ENCODE measurements at places on chromosomes 4 and X.
A peak's percentile ranks its signal among the peaks of the same experiment; 100 is the strongest.

DNA sequence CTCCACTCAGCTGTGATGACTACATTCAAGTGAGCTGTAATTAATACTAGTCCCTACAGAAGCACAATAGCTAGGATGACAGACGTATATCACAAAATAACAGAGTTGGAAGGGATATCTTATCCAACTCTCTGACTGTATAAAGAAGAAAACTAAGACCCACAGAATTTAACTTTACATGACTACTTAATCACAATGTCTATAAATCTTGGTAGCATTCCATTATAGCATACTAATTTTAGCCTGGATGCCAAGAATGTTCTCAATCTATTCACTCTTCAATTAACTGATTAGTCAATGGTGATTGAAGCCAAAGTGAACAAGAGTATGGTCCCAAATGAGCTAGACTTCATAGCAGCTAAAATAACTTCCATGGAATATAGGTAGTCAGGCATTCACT lies 31.2 kb downstream of the RPS6KA6 start:
- DNase-seq, result no peak

GRCh38 chrX:41121766-41122165 lies 36.5 kb downstream of the USP9X start:
- no peak for DNase-seq

GRCh38 chr4:168685136-168685809 lies 188.4 kb downstream of the PALLD start:
- no peak for DNase-seq

- DNase-seq, result no peak
Measured at GRCh38 chr4:18198653-18199052, 177.1 kb upstream of the LCORL start.

DNA sequence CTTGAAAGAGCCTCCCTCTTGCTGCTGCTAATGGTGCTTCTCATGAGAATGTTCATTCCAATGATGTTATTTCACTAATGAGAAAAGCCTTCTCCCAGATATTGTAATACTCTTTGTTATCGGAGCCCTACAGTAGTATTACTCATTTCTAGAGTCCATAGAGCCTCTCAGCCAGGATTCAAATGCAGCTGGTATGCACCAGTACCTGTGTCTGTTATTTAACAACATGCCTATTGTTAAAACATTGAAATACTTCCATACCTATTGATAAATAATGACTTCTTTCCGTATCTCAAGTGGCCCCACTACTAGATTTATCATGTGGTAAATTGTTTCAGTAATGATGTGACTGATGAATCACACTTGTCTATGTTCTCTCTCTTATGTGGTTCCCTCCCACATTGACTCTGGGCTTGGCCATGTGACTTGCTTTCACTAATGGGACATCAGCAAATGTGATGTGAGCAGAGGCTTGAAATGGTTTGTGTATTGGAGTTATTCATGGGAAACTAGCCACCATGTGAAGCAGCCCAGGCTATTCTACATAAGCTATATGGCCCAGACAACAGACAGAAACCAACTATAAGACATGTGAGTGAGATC lies 207.6 kb downstream of the THOC2 start:
- DNase-seq, result no peak

DNA sequence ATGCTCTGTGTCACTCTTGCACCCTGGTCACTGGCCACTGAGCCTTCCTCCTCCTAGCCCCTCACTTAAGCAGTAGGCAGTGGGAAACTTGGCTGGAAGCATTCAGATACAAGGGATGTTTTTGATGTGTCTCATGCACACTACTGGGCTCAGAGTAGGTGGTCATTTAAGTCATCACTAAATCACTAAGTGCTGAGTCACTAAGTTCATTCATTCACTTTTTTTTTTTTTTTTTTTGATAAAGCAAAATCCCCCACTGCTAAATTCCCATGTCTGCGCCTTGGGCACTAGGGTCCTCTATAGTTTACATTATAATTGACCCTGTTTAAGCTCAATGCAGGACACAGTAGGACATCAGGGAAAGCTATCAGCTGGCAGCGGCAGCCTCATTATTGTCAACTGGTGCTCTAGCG lies 182.4 kb upstream of the MBNL3 start:
- no peak for DNase-seq

DNA sequence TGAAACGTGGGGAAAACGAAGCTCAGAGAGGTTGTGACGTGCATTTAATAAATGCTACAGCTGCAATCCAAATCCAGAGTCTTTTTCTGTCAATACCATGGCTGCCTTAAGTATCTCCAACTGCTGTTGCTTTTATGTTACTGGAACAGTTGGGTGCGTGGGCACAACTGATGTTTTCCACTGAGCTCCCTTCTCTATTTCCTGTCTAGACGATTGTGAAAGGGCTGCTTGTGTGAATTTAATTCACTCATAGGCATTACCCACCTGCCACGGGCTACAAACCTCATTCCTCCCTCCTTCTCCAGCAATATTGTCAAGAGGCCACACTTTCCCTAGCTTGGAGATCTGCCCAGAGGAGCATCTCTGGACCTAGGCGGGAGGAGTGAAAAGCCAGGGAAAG lies 526.0 kb downstream of the MID1IP1 start:
- DNase-seq, result no peak

DNA sequence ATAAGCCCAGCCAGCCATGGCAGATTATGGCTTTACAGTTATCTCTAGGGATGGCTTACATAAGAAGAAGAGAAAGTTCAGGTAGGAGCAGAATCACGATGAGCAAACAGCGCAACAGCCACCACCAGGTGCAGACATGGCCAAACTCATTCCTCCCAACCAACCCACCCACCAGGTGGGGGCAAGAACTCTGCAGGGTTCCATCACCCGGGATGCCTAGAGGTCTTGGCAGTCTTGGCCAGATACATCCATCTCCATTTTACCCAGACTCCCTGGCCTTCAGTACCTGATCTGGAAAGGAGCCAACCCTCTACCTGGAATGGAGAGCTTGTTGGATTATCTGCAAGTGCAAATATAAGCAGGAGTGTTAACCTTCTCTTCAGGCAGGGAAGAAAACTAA lies 7.5 kb downstream of the TSC22D3 start:
- DNase-seq, result no peak

- DNase-seq, result no peak
Measured at GRCh38 chrX:47221756-47222155, 3.3 kb downstream of the CDK16 start.

DNA sequence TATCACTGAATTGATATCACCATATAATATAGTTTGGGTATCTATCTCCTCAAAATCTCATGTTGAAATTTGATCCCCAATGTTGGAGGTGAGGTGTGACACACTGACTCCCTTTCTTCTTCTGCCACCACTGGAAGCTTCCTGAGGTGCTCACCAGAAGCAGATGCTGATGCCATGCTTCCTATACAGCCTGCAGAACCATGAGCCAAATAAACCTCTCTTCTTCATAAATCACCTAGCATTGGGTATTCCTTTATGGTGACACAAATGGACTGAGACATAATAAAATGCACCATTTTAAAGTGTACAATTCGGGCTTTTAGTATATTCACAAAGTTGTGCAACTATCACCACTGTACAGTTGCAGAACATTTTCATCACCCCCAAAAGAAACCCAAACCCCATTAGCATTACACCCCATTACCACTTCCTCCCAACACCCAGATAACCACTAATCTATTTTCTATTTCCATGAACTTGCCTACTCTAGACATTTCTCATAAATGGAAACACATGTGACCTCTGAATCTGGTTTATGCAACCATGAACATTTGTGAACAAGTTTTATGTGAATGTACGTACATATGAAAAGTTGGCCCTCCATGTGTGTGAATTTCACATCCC lies 148.9 kb downstream of the OPHN1 start:
- no peak for DNase-seq

GRCh38 chr4:168550064-168550766 lies 53.4 kb downstream of the PALLD start:
- no peak for DNase-seq

- no peak for DNase-seq
Measured at GRCh38 chr4:138158746-138159297, 83.3 kb downstream of the SLC7A11 start.

DNA sequence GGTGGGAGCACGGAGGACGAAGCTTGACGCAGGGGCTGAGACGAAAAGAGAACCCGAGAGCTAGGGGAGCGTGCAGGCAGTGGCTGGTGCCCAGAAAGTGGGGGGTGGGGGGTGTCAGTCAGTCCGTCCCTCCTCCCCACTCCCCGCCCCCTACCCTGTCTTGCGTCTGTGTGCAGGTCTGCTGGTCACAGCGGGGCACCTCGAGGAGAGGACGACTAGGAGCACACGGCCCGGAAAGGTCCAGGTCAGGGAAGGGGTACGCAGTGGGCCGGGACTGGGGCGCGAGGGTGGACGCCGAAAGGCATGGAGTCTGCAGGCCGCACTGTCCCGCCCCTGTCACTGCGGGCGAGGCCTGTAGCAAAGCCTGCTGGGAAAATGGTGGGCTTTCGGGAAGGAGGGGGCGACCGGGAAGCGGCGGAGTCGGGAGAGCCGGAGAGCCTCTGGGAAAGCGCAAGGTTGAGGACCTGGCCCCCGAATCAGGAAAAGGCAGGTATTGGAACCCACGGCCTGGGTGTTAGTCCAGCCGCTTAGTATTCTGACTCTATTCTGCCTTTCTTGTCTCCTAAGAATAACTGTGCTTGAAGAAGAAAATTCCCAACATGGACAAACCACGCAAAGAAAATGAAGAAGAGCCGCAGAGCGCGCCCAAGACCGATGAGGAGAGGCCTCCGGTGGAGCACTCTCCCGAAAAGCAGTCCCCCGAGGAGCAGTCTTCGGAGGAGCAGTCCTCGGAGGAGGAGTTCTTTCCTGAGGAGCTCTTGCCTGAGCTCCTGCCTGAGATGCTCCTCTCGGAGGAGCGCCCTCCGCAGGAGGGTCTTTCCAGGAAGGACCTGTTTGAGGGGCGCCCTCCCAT lies 769 bp downstream of the TCEAL1 start:
- no peak for DNase-seq

DNA sequence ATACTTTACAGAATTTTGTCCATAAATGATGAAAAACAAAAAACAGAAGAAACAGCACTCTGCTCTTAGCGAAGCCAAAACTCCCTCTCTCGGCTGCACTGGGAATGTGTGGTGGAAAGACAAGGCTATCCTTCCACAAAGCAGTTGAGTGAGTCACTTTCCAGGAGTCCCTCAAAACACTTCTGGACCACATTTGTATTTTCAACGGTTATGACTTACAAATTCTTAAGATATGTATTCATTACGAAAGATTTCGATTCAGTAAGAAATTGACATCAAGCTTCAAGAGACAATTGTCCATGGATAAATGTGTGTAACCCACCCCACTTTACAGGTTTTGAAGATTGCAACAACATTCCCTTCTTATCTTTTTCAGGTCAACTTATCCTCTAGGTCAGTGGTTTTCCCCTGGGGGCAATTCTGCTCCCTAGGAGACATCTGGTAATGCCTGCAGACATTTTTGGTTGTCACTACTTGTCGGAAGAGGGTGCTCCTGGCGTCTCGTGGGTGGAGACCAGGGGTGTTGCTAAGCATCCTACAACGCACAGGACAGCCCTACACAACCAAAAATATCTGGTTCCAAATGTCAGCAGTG lies 66.7 kb upstream of the MTNR1A start:
- DNase-seq, result no peak

GRCh38 chr4:54233697-54234496 lies 4.8 kb downstream of the PDGFRA start:
- DNase-seq, result peak; percentile 50

DNA sequence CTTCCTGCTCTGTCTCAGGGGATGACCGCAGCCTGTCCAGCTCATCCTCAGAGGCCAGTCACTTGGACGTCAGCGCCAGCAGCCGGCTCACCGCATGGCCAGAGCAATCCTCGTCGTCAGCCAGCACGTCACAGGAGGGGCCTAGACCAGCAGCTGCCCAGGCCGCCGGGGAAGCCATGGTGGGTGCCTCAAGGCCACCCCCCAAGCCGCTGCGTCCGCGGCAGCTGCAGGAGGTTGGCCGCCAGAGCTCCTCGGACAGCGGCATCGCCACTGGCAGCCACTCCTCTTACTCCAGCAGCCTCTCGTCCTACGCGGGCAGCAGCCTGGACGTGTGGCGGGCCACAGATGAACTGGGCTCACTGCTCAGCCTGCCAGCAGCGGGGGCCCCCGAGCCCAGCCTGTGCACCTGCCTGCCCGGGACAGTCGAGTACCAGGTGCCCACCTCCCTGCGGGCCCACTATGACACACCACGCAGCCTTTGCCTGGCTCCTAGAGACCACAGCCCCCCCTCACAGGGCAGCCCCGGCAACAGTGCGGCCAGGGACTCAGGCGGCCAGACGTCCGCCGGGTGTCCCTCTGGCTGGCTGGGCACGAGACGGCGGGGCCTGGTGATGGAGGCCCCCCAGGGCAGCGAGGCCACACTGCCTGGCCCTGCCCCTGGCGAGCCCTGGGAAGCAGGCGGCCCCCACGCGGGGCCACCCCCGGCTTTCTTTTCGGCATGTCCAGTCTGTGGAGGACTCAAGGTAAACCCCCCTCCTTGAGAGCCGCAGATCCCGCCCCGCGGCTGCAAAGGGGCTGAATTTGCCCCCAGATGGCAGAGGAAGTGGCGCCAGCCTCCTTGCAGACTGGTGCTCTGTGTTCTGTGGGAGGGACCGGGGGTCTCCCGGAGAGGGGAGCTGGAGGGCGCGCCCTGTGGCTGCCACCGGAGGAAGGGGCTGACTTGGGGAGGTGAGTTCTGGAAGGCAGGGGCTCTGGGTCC lies 29.9 kb downstream of the DOK7 start:
- DNase-seq, result no peak

DNA sequence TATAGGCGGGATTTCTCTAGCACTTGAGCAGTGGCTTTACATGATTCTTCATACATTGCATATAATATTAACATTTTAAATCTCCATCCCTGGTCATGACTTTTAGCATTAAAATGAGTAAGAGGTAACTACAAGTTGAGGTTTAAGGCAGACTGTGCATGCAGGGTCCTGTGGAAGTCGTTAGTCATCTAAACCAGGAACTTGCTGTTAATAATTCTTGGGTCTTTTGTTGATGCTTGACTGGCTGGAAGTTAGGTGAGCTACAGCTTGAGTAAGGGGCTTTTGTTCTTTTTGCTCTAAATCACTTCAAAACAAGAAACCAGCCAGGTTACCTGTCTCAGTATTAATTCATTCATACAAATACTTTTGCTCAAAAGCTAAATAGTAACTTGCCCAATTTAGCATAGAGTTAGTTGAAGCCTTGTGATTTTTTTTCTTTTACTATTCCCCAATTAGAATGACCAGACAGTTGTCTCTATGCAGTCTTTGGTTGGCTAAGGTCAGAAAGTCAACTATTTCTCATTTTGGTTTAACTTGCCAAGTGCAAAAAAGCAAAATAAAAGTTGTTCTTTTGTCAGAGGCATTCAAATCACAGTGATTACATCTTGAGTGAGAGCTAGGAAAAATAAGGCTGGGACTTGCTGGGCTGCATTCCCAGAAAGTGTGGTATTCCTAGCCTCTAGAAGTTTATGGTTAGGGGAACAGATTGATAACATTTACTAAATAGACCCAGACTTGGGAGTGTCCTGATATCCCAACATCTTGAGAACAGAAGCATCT lies 516.9 kb downstream of the PDHA2 start:
- DNase-seq, result no peak

All from activated gamma-delta T cell treated with anti-CD3 and anti-CD28 coated beads, Interleukin-2, amount 50 U/mL, for 16 hours (primary cell).